ENCODE measurements at places on chromosomes 2 and 18.

DNA sequence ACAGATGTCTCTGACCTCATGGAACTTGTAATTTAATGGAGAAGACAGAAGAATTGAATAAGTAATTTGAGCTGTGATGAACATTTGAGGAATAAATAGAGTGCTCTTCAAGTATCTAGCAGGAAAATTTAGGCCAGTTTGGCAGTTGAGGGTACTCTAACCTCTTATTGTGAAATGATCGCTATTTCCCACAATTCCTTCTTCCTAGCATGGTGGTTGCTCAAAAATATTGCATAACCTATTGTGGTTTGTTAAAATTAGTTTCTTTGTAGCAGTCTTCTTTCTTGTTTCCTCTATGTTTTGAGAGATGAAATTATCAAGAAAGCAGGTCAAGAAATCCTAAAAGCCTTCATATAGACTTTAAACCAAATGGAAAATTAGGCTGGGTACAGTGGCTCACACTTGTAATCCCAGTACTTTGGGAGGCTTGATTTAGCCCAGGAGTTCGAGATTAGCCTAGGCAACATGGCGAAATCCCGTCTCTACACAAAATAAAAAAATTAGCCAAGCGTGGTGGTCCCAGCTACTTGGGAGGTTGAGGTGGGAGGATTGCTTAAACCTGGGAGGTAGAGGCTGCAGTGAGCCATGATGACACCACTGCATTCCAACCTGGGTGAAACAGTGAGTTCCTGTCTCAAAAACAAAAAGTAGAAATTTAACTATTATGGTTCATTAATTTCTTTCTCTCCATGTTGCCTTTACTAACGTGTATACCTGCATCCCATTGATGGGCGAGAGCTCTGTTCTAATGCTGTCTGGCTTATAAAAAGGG lies 58.7 kb downstream of the RBKS start:
- no peak for DNase-seq

GRCh38 chr2:119641562-119642258 lies 37.3 kb upstream of the TMEM177 start:
- DNase-seq, result peak; percentile 80

DNA sequence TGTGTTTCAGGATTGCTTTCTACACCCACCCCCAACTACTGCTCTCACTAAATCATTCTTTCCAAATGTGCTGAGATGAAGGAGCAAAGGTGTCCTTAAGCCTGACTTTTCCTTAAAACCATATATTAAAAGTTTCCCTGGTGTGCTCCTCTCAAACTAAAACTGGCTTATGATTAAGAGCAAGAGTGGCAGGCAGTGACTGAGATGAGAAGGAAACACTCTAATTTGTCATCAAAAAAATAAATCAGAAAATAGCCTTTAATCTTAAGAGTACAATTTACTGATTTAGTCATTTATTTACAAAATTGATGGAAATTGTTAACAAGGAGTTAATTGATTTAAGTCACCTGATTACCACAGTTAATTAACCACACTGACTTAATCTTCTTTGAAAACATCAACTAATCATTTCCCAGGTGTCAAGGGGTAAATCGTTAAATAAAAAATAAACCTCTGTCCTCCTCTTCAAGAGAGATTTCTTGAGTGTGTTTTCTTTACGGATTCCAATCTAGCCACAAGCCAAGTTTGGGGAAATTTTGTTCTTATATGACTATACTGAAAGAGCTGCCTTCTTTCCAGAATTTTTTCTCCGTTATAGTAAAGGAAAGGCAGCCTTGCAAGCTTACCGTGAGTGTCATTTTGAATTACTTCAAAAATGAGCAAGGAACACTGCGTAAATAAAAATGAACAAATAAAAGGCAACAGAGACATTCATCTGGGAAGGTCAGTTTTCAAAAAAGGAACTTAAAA lies 17.4 kb downstream of the LRP2 start:
- DNase-seq, result no peak

DNA sequence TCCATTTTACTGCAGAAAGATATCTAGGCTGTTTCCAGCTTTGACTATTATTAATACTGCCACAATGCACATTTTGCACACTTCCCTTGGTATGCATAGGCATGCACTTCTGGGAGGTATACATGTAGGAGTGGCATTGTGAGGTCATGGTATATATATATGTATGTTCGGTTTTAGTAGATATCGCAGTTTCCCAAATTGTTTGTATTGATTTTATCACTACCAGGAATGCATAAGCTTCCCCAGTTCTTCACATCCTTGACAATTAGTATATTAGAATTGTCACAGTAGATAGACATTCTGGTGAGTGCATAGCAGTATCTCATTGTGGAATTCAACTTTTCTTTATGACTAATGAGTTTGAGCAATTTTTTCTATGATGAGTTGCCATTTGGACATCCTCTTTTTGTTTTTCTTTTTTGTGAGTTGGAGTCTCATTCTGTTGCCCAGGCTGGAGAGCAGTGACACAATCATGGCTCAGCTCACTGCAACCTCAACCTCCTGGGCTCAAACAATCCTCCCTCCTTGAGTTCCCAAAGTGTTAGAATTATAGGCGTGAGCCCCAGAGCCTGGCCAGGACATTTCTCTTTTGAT lies 4.2 kb upstream of the GRB14 start:
- no peak for DNase-seq

DNA sequence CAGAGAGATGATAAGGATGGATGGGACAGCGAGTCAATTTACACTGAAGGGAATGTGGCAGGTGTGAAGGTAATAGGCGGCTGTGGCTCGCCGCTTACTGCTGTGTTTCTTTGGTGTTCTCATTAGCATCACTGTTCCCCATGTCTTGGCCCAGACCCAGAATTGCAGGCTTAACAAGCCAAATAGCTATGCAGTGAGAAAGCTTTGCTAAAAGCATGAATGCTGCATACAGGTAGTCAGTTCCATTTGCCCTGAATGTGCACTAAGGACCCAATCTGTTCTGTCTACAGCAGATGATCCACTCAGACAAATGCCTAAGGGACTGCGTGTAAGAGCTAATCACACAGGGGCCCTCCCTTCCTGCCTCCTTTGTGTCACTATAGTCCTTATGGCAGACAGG lies 262.6 kb downstream of the DCDC2C start:
- no peak for DNase-seq

GRCh38 chr2:35891528-35891927 lies 464.1 kb upstream of the CRIM1 start:
- no peak for DNase-seq

DNA sequence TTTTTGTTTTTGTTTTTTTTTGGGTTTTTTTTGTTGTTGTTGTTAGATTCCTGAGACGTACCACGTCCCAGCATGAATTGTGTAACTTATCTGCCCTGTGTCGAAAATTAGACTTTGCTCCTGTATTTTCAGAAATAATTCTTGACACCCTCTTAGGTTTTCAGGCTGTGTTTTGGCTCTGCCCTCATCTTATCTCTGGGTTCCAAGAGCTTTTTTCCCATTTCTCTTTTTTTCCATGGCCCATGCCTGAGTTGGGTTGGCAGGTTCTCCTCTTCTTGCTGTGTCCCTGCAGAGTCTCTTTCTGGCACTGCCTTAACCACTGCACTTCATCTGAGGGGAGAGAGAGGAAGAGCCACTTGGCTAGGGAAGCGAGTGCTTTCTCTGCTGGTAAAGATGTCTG lies 42.4 kb downstream of the CTIF start:
- DNase-seq, result no peak

DNA sequence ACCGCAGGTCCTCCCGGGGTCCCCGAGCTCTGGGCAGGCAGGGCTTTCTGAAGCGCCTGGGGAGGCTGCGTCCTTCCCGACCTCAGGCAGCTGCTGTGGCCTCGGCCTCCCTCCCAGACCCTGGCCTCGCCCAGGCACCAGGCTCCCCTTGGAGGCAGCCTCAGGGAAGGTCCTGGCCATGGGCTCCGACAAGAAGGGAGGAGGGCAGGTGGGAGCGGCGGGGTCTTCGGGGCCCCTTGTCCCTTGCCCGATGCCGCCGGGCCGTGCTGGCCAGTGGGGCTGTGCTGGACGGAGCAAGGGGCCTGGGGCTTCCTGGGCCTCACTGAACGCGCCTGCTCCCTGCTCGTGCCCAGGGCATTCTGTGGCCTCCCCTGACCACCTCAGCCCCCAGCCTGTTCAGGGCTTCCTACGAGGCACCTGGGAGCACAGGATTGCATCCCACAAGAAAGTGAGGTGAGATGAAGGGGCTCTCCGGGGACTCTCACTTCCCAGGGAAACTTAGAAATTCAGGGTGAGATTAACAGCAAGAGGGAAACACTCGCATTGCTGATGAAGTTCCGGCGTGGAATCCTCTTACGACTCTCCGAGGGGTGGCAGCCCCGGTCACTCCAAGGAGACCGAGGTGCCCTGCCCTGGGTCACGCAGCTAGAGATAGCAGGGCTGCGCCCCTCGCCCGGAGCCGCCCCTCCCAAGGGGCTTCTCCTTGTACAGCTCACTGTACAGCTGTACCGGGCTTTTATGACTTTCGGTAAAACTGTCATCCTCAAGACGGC lies 778 bp downstream of the MFSD2B start:
- DNase-seq, result no peak

DNA sequence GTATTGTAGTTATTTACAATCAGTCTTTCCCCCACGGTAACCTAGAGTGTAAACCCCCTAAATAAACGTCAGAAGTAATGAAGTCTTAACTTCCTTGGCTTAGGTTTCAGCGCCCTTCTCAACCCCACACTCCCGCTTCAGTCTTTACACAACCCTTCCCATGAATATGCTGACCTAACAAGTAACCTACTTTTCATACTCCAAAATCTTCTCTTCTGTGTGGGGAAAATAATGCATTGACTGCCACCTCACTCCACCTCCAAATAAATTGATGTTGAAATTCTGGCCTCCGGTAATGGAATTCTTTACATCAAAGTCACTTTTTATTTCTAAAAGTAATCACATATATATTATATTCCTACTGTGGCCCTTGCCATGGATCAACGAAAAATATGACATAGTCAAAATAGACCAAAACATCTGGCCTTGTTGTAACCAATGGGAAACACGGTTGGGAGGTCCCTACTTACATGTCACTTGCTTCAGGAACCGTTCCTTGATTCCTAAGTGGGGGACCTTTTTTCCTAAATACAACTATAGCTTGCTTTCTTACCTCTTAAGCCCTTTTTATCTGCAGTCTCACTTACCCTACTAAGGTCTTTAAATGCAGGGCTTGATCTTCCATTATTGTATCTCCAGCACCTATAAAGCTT lies 961 bp downstream of the GEN1 start:
- DNase-seq, result no peak

GRCh38 chr2:64812285-64812684 lies 158.6 kb upstream of the SERTAD2 start:
- no peak for DNase-seq

DNA sequence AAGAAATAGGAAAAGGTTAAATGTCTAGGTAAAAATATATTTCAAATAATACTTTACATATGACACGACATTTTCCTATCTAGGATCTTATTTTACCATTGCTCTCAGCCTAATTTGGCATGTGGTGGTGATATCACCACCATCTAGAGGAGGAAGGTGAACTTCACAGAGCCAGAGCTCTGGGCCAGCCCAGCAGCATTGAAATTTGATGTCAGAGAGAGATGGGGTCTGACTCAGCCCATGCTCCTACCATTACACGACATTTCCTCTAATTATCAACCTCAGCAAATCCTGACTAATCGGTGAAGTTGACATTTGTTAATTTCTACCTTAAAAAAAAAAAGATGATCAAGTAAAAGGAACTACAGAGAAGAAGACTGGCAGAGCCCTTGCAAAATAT lies 42.3 kb downstream of the LRRTM4 start:
- no peak for DNase-seq

- DNase-seq, result peak; percentile 50
These were observed 2.1 kb downstream of the PCBP1 start for GRCh38 chr2:70089220-70089982.

GRCh38 chr2:117851969-117852368 lies 37.5 kb downstream of the DDX18 start:
- DNase-seq, result no peak

DNA sequence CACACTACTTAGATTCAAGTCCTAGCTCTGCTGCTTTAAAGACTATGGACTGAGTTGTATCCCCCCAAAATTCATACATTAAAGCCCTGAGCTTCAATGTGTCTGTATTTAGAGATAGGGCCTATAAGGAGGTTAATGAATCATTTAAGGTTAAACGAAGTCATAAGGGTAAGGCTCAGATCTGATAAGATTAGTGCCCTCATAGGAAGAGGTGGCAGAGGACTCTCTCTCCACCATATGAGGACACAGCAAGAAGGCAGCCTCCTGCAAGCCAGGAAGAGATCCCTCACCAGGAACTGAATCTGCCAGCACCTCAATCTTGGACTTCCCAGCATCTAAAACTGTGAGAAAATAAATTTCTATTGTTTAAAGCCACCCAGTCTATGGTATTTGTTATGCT lies 3.1 kb upstream of the CYTIP start:
- DNase-seq, result no peak

GRCh38 chr18:52001106-52001505 lies 338.9 kb upstream of the DCC start:
- no peak for DNase-seq

DNA sequence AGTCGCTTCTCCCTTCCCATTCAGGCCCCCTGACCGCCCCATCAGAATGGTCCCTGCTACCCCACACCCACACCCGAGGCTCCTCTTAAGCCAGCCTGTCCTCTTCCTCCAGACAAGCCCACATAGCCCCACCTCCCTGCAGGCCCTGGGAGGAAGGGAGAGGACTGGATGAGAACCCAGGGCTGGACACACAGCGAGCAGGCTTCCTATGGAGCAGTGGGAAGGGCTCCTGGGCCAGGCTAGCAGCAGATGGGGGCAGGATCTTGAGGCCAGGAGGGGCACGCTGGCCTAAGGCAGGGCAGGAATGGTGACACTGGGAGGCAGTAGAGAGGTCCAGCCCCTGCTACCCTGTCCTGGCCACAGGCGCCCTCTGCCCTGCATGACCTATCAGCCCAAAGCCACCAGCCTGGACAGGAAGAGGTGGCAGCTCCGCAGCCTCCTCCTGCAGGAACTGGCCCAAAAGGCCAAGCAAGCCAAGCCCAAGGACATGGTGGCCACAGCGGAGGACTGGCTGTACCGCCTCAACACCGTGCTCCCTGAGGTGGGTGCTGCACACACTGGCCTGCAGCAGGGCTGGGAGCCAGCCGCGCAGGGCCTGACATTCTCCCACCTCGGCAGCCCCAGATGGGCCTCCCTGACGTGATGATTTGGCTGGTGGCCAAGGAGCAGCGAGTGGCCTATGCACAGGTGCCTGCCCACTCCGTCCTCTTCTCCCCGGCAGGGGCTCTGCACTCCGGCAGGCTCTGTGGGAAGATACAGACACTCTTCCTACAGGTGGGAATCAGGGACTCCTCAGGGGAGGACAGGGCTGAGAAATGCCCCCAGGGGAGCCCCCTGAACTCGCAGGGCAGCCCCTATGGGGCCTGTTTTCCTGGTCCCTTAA lies 43.3 kb downstream of the FER1L5 start:
- no peak for DNase-seq

DNA sequence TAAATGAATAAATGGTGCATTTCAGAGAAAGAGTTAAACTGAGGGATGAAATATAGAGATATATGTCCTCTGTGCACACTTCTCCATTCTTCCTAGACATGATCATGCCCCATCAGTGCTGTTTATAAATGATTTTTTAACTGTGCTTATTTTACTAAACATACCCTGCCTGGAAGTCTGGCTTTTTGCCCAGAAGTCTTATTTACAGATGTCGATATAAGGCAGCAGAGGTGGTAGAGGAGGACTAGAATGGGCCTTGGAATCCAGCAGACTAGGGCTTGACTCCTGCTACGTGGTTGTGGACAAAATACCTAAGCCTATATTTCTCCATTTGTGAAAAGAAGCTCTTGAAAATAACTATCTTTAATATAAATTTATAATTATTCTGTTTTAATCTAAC lies 355.5 kb downstream of the RAD51AP2 start:
- no peak for DNase-seq
